AG09309 (cell line): ENCODE measurements at places on chromosomes 11 and 22.

DNA sequence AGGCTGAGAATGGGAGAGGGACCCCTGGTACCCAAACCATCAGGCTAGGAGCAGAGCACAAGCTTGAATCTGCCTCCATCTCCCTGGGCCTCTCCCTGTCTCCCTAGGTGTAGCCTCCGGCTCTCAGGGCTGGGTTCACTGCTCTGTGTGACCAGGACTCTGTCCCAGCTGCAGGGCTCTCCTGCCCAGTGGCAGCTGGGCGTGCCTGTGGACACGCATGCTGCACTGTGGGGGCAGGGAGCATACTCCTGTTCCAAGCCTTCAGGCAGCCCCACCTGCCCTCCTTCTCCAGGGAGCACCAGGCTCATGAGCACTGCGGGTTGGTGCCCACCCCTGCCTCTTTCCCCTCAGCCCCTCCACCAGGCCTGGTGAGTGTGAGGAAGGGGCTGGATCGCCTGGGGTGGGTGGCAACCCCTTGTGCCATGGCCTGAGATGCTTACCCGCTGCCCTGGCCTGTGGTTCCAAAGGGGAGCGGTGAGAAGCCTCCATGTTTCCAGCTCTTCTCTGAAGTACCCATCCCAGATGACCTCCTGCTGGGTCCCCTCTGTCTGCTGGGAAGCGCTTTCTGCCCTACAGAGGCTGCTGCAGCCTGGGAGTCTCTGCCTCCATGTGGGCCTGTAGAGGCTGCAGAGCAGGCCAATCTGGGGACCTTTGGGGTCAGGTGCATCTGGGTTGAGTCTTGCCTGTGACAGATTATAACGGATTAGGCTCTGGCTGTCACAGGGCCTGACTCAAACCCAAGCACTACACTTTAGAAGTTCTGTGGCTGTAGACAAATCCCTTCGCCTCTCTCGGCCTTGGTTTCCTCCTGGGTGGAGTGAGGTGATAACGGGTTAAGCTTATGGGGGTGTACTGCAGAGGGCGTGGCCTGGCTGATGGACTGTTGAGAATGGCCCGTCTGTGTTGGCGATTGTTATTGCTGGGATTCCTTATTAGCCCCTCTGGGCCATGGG, 43.7 kb downstream of the WNT11 start:
- DNase-seq = no peak

DNA sequence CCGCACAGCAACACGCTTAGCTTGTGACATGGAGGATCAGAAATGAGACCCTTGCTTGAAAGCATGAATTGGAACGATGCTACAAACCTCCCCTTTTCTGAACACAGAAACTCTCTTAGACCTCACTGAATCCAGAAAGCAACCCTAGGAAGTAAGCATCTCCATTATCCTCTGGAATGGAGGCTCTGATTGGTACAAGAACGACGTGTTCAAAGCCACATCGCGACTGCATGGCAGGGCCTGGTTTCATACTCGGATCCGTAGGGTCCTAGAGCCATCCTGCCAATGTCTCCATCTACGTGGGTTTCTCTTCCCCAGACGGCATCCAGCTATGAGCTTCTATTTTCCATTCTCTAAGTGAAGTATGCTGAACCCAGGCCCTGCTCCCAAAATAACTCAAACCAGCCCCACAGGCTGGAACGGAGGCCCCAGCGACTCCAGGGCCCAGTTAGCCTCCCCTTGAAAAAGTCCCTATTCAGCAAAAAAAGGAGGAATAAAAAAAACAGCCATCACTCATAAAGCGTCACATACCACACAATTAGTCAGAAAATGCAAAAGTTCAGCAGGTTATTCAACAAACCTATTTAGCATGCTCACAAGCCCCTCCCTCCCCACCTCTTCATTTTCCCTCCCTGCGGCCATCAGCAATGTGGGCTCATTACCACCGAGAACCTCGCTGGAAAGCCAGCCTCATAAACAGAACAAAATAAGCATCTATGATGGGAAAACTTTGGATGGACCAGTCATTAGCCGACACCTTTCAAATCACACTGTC, 7.1 kb upstream of the MN1 start:
- no peak for DNase-seq

- DNase-seq = no peak
Observed at GRCh38 chr11:112925516-112926310, 35.5 kb upstream of the NCAM1 start.

- no peak for DNase-seq
Observed at GRCh38 chr11:70103256-70103975, 25.3 kb downstream of the ANO1 start.

- DNase-seq = no peak
Observed at GRCh38 chr22:36998620-36999351, 20.5 kb downstream of the TST start.

DNA sequence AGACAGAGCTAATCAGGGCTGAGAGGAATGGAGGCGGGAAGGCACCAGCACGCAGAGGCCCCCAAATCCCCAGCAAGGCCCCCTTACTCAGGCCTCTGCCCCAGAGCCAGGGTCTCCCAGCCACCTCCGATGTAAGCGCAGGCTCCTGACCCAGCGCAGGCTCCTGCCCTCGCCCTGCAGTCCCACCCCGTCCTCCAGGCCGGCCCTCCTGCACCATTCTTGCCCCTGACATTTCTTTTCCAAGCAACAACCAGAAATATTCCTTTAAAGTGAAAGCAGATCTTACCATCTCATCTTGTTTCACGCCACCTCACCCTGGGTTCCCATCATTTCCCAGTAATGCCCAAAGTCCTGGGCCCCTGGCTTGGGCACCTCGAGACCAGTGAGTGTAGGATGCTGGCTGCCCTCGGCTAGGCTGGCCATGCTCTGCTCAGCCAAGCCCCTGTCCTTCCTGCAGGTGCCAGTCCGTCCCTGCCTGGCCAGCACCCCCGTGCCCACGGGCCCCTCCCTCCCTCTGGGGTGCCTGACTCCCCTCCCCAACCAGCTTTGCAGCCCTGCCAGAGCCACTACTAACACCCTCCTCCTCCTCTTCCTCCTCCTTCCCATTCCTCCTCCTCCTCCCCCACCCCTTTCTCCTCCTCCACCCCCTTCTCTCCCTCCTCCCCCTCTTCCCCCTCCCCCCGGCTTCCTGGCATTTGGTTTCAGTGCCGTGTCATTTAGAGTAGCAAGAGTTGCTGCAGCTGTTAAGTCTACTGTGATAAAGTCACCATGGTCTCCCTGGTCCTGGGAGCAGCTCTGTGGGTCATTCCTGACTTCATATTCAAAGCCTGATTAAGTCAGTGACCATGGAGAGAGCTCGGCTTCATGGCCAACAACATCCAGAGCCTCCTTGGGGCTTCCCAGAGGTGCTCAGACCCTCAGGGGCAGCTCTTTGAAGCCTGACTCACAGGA, 78.7 kb downstream of the PIWIL3 start:
- DNase-seq = no peak

- DNase-seq = no peak
Observed at GRCh38 chr11:119041821-119042514, 11.3 kb upstream of the SLC37A4 start.

DNA sequence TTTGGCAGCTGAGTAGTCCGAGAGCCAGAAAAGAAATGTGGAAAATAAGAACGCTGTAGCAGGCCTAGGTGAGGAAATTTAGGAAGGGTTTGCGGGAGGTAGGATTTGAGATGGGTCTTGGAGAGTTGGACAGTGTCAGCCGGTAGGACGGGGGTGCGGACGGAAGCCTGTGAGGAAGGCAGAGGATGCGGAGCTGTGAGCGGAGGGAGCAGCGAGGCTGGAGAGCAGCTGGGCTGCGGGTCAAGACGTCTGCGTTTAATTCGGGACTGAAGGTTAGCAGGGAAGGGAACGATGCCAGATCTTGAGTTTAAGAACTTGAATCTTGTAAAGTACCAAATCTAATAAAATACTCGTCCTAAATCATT, 669 bp upstream of the TIGD3 start:
- no peak for DNase-seq

DNA sequence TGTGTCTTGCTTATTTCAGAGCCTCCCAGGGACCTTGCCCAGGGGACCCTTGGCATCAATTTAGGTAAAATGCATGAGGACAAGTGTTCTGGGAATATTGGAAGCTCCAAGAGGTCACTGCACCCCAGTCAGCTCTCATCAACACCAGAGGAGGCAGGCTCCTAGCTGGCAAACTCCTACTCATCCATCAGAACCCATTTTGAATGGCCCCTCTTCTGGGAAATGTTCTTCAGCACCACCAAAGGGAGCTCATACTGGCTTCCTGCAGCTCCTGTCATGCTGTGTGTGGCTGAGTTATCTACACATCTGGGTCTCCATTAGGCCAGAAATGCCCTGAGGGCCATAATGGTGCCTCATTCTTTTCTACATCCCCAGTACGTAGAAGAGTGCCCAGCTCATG, 17.7 kb downstream of the LRRC10B start:
- no peak for DNase-seq

DNA sequence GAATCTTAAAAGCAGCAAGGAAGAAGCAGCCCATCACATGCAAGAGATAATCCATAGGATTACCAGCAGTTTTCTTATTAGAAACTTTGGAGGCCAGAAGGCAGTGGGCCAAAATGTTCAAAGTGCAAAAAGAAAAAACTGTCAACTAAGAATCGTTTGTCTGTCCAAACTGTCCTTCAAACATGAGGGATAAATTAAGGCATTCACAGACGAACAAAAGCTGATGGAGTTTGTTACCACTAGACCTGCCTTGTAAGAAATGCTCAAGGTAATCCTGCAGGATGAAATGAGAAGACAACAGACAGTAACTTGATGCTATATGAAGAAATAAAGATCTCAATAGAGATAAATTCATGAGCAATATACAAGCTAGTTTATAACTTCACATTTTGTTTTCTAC, 150.4 kb downstream of the WNT7B start:
- no peak for DNase-seq

DNA sequence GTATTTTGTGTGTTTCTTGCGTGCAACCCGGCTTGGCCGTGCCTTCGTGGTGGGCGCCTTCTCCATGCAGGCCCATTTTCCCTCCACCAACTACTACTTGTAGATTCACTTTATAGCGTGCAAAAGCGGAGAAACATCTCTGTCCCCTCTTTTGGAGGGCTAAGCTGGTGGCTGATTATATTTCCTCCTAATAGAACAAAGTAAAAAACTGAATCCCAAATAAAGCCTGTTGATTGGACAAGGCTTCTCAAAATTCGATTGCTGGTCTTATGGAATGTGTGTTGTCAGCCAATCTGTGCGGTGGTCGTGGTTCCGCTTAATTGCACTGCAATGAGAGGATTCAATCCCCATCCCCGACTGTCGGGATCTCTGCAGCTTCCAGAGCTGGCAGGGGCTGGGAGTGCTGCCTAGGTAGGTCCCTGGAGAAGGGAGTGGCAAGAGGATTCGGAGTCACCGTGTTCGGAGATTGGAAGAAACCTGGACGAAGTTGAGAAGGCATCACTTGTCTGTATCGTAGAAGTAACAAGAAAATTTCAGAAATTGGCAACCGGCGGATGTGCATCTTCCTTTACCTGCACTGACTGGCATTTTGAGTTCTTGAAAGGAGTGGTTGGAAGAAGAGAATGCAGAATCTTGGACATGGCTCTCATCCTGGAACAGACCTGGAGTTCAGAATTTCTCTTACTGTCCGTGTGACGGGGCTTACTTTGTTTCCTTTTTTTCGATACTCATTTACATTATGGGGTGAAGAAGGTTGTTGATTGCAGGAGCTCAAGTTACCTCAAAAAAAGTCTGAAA, 1.1 kb downstream of the HMGXB4 start:
- DNase-seq = no peak

DNA sequence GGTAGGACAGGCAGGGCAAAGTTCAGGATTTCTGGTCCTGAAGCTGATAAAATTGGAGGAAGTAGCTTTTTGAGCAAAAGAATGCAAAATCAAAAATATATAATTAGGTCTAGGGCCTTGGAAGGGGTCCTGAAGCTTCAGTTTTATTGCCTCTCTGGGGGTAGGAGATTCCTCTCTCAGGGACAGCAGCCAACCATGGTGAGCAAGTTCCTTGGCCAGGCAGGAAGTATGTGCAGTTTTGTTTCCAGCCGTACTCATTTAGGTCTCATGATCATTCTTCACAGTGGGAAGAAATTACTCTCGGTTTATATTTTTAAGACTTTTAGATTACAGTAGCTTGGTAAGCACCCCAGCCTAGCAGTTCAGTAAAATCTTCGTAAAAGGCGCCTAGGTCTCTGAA, 2.9 kb upstream of the RAB38 start:
- DNase-seq = peak; percentile 33

- DNase-seq = no peak
Observed at GRCh38 chr11:64900263-64900678, 16.7 kb downstream of the ATG2A start.

- DNase-seq = no peak
Observed at GRCh38 chr11:122847466-122847865, 9.2 kb downstream of the CRTAM start.

DNA sequence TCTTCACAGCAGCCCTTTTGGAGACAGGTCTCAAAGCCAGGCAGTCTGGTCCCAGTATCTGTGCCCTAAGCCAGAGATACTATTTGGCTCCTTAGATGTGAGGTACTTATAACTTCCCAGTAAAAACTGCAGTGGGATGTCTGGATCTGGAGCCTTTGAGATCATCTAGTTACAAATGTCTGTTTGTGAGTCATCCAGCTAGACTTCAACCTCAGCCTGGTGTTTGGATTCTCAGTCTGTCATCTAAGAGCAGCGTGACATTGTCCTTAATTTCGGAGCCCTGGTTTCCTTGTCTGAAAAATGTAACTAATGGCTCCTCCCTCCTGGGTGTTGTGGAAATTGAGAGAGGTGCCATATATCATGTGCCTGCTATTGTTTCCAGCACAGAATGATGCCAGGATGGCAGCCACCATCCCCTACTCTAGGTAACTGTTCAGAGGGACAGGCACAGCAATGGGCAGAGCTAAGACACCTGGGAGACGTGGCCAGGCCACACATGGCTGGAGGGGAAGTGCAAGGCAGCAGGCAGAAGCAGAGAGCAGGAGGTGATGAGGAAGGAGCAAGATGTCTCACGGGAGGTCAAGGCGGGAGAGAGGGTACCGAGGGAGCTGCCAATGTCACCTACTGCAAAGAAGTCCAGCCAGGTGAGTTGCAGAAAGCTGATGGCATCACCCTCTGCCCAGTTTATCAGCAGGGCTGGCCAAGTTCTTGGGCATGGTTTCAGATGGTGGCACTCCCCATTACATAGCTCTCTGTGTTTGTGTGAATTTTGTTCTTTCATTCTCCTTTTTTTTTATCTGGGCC, 20.6 kb upstream of the ST3GAL4 start:
- no peak for DNase-seq

GRCh38 chr11:86749821-86750401, 50.4 kb upstream of the PRSS23 start:
- no peak for DNase-seq

DNA sequence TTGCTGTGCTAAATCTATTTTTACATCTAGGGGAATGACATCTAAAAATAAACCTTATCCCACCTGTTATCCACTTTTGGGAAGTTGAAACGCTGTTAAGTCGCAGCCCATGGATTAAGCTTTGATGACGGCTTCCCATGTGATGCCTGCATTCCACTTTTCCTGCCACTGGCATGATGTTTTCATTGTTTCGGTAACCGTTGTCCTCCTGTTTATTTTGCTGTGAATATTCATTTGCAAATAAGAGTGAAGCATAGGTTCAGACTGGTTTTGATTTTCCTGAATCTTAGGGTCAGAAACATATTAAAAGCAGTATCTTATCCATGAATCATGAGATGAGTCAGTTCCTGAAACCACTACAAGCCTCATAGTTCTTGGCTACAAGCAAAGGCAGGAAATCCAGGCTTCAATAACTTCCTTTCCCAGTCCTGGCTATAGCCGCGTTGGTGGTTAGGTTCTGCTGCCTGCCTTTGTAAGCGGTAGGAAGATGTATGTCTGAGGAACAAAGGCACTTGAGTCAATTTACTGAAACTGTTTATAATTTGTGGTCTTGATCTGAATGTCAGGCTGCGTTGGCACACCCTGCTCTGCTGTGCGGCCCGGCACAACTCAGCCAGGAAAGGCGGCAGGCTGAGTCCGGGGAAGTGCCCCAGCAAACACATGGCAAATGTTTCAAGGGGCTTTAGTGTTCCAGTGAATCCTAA, 19.4 kb downstream of the TEAD1 start:
- DNase-seq = peak; percentile 96
